MG63 (cell line): ENCODE measurements at places on chromosomes 3 and 15. TPM values are rescaled to one million over a fixed set of nuclear protein-coding genes. Genes with fewer than 3 reads are reported as not detected.

- DNase-seq, result no peak
Observed at GRCh38 chr3:131658115-131658514, 155.3 kb upstream of the MRPL3 start.

GRCh38 chr3:54710954-54711353 is 216.9 kb downstream of the LRTM1 start:
- DNase-seq, result no peak

DNA sequence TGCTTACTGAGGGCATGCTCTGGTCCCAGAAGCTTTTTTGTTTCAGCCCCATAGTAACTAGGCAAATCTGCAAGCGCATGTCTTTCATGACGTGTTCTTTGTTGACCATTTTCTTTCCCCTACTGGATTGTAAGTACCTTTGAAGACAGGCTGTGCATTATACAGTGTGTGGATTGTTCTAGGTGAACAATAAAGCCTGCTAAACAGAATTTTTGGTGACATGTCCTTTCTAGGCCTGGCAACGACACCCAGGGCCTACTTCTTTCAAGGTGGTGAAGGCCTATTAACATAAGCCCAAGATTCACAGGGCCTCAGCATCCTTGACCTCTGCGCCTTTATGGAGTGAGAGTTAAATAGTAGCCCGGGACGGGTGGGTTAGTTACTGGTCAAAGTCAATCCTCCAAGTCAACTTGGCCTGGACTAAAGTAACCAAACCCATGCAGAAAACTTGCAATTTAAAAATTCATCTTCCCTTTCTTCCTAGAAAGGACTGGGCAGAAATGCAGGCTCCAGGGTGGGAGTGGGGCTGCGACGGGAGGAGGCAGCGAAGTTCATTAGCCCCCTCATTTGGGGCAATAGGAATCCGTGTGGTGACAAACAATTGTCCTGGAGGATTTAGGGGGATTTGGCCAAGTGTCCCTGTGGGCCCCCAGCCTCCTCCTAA is 37.6 kb upstream of the TRIM71 start:
- DNase-seq, result no peak

- DNase-seq, result no peak
Observed at GRCh38 chr3:182585532-182586150, 207.7 kb upstream of the ATP11B start.

GRCh38 chr15:100279446-100279845 is 62.3 kb downstream of the ADAMTS17 start:
- no peak for DNase-seq

The MYL3 gene
- not detected in 2 replicates for total RNA-seq

The KY gene
- total RNA-seq, result 1.1 TPM in 1 of 2 replicates, not detected in the other
